ENCODE measurements at places on chromosomes 5 and 9.

DNA sequence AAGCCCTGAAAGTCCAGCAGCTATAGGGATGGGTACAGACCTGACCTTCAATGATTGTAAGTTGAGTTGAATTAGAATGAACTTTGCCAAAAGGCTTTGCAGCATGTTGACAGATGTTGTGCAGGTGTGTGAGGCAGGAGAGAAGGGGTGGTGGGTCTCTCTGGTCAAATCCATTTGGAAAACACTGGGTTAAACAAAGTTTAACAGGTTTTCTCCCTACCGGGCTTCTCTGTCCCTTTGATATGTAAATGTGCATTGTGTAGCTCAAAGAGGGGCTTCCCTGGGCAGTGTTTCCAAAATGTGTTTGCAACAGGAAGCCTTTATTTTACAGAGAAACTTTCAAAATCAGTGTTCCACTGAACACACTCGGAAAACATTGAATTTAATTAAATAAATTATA lies 72.1 kb upstream of the BRINP1 start:
- DNase-seq: no peak

- DNase-seq: no peak
Observed at GRCh38 chr9:126777733-126778132, 27.1 kb upstream of the ZBTB43 start.

DNA sequence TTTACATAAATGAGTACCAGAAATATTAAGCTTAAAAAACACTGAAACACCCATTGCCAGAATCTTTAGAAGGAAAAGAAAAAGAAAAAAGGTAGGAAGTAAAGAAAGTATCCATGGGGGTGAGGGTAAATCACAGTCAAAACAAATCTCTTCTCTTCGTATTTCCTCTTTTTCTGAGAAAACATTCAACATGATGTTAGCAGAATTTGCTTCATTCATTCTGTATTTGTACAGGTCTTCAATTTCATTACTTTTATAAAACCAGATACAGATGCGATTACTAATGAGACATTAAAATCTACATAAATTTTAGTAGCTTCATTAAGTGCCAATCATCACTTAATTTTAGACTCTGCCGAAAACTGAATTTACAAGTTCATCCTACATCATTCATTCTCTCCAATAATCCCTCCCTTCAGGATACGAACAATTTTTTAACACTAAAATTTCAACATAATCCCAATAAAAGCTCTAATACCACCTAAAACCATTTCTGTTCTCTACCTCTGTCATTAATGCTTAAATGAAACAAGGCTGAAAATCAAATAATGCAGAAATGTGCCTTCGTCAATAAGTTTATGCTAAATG lies 7.0 kb downstream of the NR3C1 start:
- no peak for DNase-seq

- DNase-seq: no peak
Observed at GRCh38 chr5:140075371-140075770, 32.3 kb upstream of the NRG2 start.

DNA sequence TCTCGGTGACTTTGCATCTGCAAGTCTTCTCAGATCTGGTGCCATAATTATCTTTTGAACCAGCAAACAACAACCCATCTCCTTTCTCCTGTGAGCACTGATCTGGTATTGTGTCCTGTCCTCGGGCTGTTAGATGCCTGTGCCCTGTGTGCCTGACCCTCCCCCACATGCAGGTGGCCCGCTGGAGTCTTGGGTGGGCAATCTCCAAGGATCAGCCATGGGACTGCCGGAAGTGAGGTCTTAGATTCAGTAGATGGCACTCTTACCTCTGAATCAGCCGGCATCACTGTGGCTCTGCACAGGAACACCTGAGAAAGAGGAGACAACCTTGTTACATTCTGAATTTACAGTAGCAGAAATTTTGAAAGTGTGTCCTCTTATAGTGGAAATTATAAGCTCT lies 172.4 kb downstream of the IRX2 start:
- no peak for DNase-seq

- DNase-seq: no peak
Observed at GRCh38 chr5:1282131-1282992, 12.5 kb downstream of the TERT start.
